ENCODE measurements at places on chromosomes 6 and 20.

GRCh38 chr6:14876778-14877613 lies 368.9 kb upstream of the JARID2 start:
- DNase-seq, result no peak

- DNase-seq, result no peak
Observed at GRCh38 chr20:50445354-50446151, 64.6 kb upstream of the PTPN1 start.

DNA sequence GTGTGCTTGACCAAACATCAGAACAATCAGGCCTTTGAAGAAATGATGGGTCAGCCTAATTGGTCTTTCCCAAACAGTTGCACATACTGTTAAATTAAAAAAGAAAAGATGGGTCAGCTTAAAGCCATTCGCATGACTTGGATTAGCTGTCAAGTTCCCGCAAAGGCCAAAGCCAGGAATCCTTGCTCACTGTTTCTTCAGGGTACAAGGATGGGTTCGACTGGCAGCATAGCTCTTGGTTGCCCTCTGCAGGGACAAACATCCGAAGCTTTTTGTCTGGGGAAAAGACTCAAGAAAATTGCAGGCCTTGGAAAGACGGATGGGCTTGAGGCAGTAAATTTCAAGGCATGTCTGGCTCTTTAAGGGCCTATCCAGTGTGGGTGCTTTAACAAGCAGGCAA lies 168.0 kb downstream of the HDGFL1 start:
- no peak for DNase-seq

- DNase-seq, result no peak
Observed at GRCh38 chr20:18007534-18008292, 38.9 kb downstream of the MGME1 start.

- DNase-seq, result no peak
Observed at GRCh38 chr6:165060720-165061119, 248.7 kb downstream of the C6orf118 start.

Measured in NCI-H2081 treated with DMSO at 0.1 percent for 48 hours (cell line).